Ammon's horn (tissue), 1 donor: ENCODE measurements at places on chromosomes 5 and 9.

DNA sequence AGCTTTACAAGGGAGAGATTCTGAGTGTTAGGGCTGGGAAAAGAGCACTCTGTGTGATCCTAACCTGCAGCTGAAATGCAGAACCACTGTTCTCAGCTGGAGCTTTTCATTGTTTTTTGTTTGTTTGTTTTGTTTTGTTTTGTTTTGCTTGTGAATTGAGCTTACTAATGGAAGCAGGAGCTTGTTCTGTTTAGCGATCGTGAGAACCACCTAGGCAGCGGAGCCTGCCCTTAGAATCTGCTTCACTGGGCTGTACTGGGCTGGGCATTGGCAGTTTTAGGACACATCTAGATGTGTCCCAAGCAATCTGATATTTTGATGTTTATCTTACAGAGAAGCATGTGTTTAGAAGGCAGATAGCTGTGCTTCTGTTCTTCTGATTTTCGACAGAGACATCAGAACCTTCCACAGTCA, 14.3 kb downstream of the SYK start:
- DNase-seq: no peak

- DNase-seq: no peak
Measured at GRCh38 chr9:74846766-74847165, 41.0 kb downstream of the TRPM6 start.

DNA sequence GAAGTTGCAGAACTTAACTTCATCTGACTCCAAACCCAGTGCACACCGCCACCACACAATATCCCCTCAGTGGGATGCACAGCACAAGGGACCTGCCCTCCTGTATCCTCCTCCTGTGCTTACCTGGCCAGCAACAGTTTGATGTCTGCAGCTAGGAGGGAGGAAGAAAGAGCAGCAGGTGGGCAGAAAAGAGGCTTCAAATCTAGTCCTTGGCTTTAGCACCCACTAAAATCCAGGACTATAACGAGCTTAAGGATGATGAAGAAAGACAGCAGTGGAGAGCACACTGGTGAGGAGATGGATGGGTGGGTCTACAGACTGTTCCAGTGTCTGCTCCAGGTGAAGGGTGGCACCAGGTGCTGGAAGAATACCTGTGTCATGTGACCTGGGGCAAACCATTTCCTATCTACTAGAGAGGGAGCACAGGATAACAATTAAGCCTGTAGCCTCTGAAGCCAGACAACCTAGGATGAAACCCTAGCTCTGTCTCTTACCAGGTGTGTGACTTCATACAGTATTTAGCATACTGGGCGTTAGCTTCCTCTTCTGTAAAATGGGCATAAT, 100.0 kb downstream of the SH3TC2 start:
- DNase-seq: no peak

DNA sequence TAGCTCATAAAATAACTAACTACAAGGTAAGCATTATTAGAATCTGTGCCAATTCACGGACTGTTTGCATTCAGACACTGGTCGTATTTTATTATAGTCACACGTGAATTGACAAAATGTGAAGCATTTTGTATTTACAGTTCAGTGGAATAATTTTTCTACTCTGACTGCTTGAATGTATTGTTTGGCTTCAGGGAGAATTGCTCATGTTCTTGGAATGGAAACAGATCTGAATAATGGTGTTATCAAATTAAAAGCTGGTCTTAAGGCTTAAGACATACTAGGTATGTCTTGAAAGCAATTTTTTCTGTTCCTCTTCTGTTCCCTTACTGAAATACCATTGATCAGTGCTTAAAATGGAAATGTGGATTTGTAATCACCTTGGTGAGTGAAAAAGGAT, 543.7 kb upstream of the TLE4 start:
- no peak for DNase-seq

GRCh38 chr9:77872863-77873262, 158.7 kb downstream of the GNAQ start:
- DNase-seq: no peak

- no peak for DNase-seq
Measured at GRCh38 chr9:99433095-99433494, 211.0 kb downstream of the SEC61B start.

GRCh38 chr5:39657943-39658342, 233.2 kb upstream of the DAB2 start:
- DNase-seq: no peak

DNA sequence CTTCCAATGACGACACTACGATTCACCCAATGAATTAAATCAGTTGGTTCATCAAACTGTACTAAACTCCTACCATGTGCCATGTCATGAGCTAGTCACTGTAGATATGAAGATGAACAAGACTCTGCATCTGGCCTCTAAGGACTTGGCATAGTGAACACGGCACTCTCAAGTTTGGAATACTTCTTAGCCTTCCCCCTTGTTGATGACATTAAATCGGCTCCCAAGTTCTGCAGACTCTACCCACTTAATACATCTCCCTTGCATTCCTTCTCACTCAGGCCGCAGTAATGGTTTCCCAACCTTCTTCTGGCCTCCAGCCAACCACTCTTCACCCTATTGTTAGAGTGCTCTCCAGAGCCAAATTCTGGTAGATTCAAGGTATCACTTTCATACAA, 184.7 kb downstream of the MAPKAP1 start:
- no peak for DNase-seq

- no peak for DNase-seq
Measured at GRCh38 chr5:14200312-14200990, 57.3 kb downstream of the TRIO start.

GRCh38 chr9:84068872-84069271, 88.3 kb downstream of the RMI1 start:
- no peak for DNase-seq

- DNase-seq: no peak
Measured at GRCh38 chr5:128318691-128319090, 219.4 kb downstream of the FBN2 start.

DNA sequence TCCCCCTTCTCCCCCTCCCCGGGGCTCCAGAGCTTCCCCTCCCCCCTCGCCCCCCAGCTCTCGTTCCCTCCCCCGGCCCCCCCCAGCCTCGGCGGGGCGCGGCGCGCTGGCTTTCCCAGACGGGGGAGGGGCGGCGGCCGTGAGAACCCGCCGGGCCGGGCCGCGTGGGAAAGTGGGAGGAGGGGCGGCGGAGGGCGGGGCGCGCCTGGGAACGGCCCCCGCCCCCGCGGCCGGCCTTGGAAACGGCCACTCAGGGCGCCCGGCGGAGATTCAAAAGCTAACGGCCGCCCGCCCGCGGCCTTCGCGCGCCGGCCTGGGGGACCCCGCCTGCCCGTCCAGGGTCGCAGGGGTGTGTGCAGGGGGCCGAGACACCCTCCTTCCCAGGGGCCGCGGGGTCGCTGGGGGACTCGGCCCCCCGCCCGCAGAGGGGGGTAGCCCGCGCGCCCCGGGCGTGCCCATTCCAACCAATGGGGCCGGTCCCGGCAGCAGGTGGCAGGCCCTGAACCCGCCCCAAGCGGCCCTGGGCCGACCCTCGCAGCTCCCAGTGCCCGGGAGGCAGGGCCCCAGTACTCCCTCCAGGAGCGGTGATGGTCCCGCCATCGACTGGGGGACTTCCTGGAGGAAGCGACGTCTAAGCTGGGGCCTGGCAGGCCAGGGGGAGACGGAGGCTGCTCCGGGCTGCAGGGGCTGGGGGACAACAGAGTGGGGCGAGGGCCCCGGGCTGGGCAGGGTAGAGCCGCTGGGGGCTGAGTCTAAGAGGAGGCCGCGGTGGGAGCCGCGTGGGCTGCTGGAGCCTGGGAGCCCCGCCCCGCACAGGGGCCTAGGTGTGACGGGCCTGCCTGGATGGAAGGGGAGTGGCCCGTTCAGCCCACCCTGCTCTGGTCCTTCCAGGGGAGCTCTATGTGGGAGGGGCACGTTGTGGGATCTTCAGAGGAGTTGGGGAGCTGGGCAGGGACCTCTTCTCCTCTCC, 14.2 kb upstream of the NRARP start:
- no peak for DNase-seq

DNA sequence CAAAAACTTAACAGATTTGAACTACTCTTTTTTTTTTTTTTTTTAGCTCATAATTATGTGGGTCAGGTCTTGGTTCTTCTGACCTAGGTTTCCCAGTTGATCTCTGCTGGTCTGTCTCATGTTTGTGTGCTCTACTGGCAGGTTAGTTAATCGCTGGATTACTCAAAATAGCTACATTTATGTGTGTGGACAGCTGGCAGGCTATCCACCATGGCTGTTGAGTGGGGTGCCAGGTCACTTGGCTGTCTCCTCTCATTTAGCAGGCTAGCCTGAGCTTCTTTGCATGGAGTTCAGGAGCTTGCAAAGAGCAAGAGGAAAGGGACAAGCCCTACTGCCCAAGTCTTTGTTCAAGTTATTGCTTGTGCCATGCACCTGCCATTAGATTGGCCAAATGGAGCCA, 9.3 kb downstream of the ADCY2 start:
- no peak for DNase-seq

- no peak for DNase-seq
Measured at GRCh38 chr5:81317536-81317935, 16.1 kb downstream of the ZCCHC9 start.
